ENCODE measurements at places on chromosomes 3 and 15.

- DNase-seq = no peak
These were observed 6.9 kb upstream of the KLHL40 start for GRCh38 chr3:42678447-42678846.

- DNase-seq = no peak
These were observed 67.4 kb downstream of the DTWD1 start for GRCh38 chr15:49688135-49688790.

DNA sequence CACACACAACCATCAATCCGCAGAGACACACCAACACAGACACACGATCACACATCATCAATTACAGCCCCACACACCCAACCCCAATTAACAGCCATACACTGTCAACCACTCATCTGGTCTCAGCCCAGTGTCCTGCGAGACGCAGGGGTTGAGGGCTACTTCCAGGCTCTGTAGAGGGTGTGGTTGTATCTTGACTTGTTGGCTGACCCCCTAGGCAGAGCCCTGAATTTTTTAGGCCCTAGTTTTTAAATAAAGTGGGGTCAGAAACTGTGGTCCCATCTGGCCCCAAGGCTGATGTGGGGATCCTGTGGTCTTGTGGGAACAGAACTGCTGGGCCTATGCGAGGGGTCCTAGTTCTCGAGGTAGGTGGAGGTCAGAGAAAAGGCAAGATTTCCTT is 9.2 kb downstream of the VILL start:
- no peak for DNase-seq

GRCh38 chr15:31155151-31155550 is 53.6 kb upstream of the TRPM1 start:
- no peak for DNase-seq

DNA sequence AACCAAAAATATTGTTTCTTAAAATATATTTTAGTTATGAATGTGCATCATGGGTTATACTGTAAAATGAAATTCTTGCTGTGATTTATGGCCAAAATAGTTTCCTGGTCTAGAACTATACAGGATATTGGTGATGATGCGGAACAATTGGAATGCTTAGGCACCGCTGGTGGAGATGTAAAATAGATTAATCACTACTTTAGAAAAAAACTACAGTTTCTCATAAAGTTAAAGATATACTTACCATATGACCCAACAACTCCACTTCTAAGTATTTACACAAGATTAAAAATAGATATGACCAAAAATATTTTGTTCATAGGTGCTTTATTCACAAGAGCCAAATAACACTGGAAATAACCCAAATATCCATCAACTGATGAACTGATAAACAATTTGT is 126.7 kb downstream of the TUSC7 start:
- DNase-seq = no peak

- no peak for DNase-seq
These were observed 140.6 kb upstream of the BHLHE40 start for GRCh38 chr3:4838621-4839022.

GRCh38 chr3:9399746-9400145 is 2.3 kb downstream of the SETD5 start:
- peak; percentile 66 for DNase-seq

DNA sequence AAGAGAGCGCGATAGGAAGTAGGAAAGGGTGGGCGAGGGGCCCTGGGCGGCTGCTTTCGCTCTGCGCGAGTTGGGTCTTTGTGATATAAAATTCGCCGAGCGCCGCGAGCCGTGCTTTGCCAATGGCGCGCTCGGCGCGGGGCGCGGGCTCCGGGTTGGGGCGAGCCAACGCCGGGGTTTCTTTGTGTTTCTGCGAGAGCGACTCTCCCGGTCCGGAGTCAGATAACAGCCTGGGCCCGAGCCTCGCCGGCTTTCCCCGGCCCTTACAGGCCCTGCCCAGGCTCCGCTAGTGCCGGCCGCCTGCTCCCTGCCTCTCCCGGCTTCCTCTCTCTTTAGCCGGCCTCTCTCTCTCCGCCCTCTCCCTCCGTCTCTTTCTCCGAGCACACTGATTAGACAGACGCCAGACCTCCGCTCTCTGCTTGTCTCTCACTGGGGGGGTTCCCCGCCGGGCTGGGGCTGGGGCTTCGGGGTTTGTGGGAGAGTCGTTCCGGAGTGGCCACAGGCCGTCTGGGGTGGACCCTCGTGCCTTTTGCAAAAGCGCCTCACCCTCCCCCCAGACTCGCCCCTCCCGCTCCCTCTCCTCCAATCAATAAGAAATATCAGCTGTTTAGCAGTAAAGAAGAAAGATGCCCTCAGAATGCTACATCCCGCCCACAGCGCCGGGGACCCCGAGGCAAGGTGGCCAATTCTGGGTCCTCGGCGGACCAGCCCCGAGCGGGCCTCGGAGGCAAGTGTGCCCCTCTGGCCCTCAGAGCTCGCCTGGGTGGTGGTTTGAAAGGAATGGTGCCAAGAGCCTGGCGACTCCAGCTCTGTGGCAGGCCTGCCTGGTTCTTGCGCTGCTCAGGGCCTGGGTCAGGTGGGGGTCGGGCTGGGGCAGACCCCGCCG is 2.9 kb downstream of the NR2F2 start:
- DNase-seq = no peak

DNA sequence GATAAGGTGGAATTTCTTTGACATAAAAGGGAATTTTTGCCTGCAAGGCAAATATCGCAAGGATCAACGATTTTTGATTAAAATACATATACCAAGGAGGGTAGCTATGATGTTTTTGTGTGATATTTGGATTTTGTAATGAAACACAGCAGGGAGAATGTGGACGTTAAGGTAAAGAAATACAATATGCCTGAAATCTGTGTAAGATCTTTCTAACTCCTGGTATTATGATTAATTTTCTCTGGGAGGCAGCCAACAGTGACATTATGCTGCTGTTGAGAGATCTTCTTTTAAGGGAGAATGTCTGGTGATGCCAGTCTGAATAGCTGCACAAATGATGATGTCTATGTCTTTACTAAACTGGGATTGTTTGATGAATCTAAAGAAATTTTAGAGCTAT is 972.2 kb downstream of the SQOR start:
- no peak for DNase-seq

DNA sequence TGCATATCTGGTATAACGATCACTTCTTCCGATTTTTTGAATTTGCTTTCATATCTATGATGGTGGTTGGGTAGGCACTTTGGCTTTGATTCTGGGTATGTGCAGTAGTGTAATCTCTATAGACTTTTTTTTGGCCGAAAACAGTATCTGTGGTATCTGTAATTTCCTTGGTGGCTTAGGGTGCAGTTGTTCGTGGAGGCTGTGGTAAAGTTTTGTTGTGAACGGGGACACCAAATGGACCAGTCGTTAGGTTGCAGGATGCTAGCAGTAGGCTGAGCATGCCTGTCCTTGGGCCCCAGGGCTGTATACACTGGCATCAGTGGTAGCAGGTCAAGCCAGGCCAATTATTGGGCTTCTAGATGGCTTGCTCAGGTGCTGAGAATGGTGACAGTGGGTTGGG is 55.2 kb downstream of the CCDC66 start:
- DNase-seq = no peak

GRCh38 chr3:144511346-144511745 is 539.7 kb downstream of the DIPK2A start:
- DNase-seq = no peak

- DNase-seq = no peak
These were observed 53.4 kb downstream of the SRGAP3 start for GRCh38 chr3:9196020-9196419.

DNA sequence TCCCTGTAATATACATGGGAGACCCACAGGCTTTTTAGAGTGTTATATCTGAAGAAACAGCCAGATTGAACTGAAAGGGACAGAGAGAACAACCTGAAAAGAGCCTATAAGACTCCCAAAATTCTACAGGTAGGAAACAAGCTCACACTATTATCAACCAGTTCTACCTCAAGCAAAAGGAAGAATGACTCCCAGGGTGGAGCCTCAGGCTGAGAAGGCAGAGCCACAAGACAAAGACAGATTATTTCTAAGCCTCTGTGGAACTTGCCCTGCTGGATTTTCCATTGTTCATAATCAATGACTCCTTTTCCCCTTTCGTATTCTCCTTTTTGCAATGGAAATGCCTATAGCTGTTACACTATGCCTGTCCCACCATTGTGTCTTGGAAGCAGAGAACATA is 95.1 kb upstream of the LMCD1 start:
- no peak for DNase-seq

DNA sequence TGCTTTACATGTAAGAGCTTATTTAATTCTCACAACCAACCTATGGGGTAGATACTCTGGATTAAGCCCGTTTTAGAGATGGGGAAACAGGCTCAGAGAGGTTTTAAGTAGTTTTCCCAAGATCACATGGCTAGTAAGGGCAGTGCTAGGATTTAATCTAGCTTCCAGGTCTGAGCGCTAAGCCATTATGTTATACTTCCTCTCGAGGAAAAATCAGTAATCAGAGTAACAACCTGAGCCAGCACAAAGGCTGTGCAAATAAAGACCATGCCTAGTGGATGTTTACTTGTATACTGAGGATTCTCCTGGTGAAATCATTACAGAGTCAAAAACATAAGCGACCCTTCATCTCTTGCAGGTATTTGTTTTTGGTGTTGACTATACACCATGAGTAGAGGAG is 9.0 kb downstream of the FSTL1 start:
- no peak for DNase-seq

DNA sequence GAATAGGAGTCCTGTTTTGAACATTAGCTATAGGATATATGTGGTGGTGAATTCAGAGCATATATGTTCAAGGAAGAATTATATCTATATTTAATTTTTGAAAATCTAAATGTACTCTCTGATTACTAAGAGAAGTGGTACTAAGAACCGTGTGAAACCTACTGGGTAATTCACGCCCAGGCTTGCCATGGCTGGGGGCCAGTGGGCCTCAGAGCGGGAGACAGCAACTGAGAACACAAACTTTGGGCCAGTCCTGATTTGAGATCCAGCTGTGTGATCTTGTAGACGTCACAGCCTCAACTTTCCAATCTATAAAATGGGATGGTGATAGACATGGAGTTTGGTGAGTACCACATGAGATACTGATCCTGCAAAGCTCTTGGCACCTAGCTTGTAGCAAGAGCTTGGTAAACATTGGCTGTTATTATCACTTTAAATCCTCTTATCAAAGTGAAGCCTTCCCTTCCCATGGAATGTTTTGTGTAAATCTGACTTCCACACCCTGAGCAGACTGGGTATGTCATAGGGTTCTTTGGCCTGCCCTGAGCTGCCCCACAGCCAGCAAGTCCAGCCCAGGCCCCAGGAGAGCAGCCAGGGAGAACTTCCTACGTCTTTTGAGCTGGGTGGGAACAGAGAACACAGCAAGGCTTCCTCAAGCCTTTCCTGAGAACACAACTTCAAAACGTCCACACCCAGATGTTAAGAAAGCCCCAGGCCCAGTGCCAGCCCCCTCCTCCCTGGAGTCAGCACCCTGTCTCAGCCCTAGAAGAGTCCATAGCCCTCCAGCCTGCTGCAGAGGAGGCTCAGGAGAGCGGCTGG is 8.2 kb upstream of the PAQR5 start:
- no peak for DNase-seq

DNA sequence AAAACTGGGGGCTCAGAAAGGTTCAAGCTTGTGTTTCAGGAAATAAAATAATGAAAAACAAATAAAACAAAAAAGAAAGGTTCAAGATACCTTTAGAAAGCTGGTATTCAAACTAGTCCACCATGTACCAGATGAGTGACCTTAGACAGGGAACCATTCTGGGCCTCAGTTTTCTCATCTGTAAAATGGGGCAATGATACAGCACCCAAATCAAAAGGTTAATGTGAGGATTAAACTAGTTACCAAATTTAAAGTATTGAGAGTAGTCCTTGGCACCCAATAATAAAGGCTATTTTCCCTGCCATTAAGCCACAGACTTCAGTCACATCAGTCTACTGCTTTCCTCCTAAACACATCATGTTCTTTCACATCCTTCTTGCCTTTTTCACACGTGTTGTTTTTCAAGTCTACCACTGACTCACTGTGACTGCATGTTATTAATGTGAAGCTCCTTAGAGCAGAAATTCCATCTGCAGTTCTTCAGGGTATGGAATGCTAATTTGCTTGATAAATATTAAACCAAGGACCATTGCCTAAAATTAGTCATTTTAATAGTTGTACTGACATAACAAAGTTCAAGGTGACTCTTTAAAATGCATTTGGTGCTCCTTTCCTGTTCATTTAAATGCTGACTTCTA is 19.9 kb downstream of the TAMM41 start:
- DNase-seq = no peak

DNA sequence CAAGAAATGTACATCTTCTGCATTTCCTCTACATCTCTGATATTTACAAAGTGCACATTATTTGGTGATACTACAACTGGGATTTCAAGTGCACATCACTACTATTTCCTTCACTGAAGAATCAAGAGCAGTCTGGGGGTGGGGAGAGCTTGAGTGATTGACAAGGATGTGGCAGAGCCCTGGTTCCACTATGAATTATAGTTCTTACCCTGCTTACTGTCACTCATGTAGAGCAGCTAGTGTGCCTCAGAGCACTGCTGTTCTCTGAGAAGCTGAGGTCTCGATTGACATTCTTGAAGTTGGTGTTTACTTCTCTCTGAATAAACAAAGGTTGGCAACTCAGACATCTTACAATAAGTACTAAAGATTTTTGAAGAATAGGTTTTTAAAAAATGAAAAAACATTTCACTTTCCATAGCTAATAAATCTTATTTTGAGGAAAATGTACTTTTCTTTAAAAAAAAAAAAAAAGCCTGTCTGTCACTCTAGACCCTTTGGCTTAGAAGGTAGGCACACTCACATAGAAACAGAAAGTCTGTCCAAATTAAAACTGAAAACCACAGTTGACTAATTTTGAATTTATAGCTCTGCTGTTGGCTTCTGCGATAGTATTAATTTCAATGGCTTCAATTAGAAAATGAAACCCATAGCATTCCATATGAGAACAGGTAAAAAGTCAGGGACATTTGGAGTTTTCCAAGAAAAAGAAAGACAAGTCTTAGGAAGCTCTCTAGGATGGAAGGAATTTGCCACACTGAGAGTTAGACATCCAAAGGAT is 5.6 kb downstream of the GREM1 start:
- no peak for DNase-seq

GRCh38 chr3:160200353-160200752 is 24.9 kb upstream of the C3orf80 start:
- DNase-seq = no peak

DNA sequence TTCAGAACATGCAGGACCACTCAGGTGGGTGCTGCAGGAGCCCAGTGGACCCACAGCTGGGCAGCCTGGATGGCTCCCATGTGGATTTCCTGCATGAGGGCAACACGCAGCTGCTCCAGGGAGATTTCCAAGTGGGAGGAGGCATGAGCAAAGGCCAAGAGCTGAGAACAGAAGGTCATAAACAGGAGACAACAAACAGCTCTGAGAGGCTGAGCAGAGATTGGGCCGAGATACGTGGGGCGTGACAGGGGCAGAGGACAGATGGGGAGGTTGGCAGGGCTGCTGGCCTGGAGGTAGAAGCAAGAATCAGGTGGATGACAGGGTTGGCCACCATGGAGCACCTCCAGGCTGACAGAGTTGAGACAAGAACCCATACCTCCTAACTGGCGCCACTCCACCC is 2.9 kb downstream of the PHGR1 start:
- DNase-seq = no peak

DNA sequence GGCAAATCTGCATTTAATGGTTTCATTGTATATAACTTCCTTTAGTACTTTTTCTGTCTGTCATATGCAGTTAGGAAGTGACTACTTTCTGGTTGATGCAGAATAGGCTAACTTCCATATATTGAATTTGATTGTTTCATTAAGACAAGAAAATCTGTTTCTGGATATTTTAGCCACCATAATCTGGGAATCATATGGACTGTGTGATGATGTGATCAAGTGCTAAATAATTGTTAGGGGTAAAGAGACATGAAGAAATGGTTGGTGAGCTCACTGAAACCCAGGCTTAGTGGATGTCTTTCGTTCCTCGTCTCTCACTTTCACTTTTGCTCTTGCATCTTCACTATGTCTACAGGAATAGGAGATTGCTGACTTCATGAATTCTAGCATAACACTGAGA is 3.5 kb upstream of the MNS1 start:
- no peak for DNase-seq
